DMS153 (cell line): ENCODE measurements at places on chromosomes 6 and 20.
A peak's percentile ranks its signal among the peaks of the same experiment; 100 is the strongest.

DNA sequence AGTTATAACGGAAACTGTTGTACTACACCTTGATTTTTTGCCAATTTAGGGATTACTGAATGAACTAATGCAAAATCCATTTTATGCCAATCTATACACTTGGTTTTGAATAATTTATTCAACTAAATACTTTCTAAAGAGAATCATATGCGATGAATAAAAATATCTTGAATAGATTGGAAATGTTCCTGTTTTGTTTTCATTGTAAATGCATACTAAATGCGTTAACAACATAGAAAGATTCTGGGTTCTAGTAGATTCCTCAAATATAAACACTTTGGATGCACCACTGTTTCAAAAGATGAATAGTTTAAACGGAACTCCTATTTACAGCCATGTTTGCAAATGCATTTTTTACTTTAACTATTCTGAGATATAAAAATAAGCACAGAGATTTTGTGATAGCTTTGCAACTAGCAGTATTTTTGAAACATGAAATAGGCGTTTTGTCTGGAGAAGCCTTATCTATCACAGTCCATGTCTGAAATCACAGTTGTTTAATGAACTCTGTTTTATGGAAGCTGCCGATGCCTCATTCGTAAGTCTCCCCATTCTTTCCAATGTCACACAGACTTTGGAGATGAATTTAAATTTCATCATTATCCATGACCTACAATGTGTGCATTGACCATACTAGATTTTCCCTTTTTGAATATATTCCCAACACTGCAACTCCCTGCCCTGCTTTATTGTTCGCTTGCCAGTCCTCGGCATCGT, 277.7 kb upstream of the QKI start:
- DNase-seq: no peak

DNA sequence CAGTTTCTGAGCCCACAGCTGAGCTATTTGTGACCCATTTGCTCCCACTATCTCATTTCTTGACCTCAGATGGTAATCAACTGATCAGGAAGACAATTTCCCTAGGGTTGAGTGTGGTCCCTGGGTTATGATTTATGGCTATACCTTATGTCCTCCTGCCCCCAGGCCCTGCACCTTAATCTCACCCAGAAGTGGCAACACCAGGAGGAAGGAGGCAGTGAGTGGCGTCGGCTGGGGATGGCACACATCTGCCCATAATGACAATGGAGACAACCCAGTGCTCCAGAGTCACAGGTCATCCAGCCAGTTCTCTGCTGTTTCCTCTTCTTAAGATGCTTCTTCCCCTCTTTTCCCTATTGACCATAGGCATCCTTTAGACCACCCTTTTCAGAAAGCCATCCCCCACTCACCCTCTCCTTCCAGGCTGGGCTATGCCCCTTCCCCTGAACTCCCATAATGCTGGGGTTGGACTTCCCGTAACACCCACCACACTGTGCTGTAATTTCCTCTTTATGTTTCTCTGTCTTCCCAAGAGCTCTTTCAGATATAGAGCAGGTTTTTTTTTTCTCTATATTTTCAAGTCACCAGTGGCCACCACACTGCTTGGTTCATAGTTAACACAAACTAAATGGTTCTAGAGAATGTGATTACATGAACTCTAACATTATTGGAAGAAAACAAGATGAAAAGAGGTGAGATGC, 8.0 kb downstream of the TRIM10 start:
- DNase-seq: no peak

GRCh38 chr20:7144464-7144863, 377.0 kb downstream of the BMP2 start:
- no peak for DNase-seq

- no peak for DNase-seq
Observed at GRCh38 chr20:12682613-12683012, 326.2 kb upstream of the SPTLC3 start.

- DNase-seq: no peak
Observed at GRCh38 chr20:43404878-43405277, 52.8 kb upstream of the SRSF6 start.

DNA sequence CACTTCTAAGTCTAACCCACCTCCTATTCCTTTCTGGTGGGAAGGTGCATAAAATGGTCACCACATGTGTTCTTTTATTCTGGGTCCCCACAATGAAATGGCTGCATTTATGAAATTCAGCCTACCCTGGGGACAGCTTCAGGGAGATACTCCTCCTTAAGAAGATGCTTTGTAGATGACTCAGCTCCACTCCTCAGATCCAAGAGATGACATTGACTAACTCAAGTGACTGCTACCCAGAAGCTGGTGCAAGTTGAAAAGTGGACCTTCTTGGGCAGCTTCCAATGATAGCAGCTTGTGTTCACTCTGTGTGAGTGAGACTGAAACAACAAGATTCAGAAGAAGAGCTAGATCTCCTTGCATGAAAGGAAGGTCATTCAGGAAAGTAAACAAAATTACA, 113.4 kb downstream of the SCP2D1 start:
- no peak for DNase-seq

DNA sequence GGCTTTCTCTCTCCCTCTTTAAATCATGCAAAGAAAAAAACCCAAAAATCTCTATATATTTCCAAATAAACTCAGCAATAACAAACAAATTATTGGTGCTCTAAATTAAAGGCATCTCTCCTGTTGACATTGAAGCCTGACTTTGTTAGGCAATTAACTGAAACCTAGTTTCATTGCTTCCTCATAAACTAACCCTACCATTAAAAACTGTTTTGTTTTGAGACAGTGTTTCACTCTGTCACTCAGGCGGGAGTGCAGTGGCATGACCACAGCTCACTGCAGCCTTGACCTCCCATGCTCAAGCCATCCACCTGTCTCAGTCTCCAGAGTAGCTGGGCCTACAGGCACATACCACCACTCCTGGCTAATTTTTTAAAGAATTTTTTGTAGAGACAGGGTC, 34.9 kb downstream of the PIGU start:
- DNase-seq: no peak

DNA sequence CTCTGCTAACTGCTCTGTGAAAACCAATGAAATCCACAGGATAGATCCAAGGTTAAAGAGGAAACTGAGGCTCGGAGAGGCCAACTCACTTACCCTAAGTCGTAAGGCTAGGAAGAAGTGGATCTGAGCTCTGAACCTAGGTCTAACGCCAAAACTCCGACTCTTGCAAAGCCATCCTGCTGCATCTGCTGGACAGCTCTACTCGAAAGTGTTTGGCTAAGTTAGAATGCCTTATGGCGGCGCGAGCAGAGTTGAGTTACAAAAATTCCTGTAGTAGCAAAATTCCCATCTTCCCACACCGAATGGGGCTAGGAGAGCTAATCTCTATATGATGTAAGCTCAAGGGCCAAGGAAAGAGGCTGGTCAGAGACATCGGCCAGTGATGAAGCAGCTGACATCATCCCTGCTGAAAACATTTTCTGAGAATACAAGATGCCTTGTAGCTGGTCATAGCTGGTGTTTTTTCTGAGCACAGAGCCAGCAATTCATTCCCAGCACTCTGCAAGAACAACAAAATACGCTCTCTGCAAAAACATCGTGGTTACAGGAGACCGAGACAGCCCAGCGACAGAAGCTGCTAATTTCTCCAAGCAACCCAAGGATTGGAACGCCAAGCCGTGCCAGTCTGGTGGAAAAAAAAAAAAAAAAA, 1.8 kb downstream of the SPATA2 start:
- no peak for DNase-seq

GRCh38 chr6:139569566-139569965, 195.1 kb upstream of the CITED2 start:
- DNase-seq: no peak

GRCh38 chr6:81326881-81327561, 425.5 kb downstream of the TENT5A start:
- DNase-seq: no peak

GRCh38 chr6:141513830-141514229, 618.9 kb upstream of the GJE1 start:
- DNase-seq: no peak

DNA sequence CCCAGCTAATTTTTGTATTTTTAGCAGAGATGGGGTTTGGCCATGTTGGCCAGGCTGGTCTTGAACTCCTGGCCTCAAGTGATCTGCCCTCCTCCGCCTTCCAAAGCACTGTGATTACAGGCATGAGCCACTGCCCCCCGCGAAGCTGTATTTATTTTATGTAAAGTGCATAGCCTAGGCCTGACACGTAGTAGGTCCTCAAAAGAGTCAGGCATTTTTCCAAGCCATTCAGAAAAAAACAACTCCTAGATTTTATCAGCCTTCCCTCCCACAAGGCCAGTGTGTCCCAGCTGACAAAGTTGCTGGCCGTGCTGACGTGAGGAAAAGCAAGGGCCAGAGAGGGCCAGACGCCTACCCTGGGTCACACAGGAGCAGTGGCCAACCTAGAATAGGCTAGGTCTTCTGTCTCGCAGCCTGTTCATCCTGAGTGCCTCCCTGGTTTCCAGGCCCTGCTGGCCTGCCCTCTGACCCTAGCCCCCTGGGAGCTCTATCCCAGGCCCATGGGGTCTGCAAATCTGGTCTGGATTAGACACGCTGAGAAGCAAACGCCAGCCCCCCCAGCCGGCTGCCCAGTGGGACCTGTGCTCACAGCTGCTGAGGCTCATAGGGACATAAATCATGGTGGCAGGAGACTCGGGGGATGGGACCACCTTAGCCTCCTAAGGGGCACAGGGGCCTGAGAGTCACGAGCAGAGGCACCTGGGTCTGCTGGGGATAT, 11.8 kb downstream of the TCF15 start:
- DNase-seq: no peak

- DNase-seq: peak; percentile 72
Observed at GRCh38 chr20:43959079-43959919, 44.6 kb downstream of the TOX2 start.

DNA sequence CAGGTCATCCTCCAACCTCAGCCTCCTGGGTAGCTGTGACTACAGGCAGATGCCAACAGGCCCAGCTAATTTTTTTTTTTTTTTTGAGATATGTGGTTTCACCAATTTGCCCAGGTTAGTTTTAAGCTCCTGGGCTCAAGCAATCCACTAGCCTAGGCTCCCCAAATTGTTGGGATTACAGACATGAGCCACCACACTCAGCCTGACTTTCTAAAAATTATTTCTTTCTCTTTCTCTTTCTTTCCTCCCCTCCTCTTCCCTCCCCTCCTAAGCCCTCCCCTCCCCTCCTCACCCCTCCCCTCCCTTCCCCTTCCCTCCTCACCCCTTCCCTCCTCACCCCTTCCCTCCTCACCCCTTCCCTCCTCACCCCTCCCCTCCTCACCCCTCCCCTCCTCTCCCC, 127.3 kb downstream of the BTBD3 start:
- no peak for DNase-seq

DNA sequence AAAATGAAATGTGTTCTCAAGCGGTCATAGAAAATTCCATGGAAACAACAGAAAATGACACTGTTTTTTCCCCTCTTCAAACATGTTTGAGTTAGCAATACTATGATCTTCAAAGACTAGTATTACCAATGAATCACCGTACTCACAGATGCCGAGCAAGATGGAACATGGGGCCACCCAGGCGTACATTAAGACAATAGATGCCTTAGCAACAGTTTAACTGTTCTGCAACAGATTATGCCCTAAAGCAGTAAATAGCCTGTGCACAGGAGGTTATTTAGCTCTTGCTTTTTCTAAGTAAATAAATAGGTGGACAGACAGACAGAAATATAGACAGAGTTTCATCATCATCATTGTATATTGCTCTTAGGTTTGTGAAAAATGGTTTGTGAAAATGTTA, 284.0 kb upstream of the DEFB112 start:
- DNase-seq: no peak

GRCh38 chr6:80151635-80152034, 45.2 kb downstream of the BCKDHB start:
- no peak for DNase-seq

DNA sequence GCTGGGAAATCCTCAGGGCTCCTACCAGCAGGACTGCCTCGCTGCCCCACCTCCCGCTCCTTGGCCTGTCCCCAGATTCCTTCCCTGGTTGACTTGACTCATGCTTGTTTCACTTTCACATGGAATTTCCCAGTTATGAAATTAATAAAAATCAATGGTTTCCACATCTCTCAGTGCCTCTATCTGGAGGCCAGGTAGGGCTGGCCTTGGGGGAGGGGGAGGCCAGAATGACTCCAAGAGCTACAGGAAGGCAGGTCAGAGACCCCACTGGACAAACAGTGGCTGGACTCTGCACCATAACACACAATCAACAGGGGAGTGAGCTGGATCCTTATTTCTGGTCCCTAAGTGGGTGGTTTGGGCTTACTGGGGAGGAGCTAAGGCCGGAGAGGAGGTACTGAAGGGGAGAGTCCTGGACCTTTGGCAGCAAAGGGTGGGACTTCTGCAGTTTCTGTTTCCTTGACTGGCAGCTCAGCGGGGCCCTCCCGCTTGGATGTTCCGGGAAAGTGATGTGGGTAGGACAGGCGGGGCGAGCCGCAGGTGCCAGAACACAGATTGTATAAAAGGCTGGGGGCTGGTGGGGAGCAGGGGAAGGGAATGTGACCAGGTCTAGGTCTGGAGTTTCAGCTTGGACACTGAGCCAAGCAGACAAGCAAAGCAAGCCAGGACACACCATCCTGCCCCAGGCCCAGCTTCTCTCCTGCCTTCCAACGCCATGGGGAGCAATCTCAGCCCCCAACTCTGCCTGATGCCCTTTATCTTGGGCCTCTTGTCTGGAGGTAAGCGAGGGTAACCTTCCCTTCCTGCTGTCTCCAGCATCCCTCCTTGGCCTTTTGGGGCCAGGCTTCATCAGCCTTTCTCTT, at the start of gene CFB:
TSS of gene CFB (plus strand) at position 589 of the 863 bp plus-strand sequence. CDS start at position 716, 127 bp downstream.
- DNase-seq: no peak

DNA sequence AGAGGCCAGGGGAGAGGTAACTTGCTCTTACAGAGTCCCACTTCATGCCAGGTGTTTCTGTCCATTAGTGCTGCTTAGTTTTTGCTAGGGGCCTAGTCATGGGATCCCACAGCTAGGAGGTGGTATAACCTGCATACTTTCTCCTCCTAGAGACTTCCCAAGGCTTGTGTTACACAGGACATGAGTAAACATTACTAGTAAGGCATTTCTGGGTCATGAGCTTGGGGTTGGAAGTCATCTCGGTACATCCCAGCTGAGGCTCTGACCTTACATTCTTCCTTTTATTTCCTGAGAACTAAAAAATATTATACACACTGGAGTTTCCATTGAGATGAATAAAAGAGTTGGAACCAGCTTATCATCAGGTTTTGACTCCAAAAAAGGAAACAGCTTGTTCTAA, 20.9 kb upstream of the PNPLA1 start:
- no peak for DNase-seq

DNA sequence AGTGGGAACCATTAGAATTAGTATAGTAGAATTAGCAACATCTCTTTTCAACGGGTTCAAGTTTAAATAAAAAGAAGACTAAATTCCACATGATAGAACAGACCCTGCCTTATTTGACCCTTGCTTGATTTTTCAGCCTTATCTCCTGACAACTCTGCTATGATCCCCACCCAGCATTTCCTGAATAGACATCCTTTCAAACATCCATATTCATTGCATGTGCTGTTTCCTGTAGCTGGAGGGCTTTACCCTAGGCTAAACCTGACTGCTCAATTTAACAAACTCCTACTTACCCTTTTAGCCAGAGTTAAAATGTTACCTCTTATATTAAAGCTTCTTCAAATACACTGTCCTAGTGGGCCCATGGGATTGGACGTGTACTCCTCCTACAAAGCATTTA, 594.8 kb upstream of the ARID1B start:
- DNase-seq: no peak
